ENCODE measurements at places on chromosomes 7 and 10.
A peak's percentile ranks its signal among the peaks of the same experiment; 100 is the strongest.

- DNase-seq: peak; percentile 93
Observed at GRCh38 chr10:84424731-84425167, 96.4 kb downstream of the CCSER2 start.

- no peak for DNase-seq
Observed at GRCh38 chr10:110535958-110536891, 31.3 kb upstream of the SMC3 start.

- no peak for DNase-seq
Observed at GRCh38 chr10:131074682-131075081, 236.8 kb downstream of the TCERG1L start.

DNA sequence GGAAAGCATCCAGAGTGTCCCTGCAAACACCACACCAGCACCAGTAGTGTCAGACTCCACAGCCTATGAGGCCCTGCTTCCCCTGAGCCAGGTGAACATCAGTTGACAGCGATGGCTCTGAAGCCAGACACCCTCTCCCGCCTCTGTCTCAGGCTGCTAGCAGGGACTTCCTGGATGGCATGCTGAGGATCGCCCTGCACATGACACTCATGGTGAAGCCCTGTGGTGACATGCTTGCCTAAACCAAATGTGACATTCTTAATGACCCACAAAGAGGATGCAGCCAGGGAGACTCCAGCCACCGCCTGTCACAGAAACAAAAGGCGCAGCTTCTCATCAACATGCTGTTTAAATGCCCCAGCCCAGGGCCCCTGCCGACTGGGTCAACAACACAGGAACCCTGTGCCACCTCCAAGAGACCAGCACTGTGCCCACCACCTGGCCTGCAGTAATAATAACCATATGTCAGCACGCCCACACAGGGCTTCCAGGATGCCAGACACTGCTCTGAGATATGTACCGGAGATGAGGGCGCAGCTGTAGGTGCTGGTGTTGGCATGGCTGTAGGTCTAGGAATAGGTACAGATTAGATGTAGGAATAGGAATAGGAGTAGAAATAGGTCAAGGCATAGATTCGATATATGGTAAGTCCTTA, 81.3 kb downstream of the GRID1 start:
- no peak for DNase-seq

DNA sequence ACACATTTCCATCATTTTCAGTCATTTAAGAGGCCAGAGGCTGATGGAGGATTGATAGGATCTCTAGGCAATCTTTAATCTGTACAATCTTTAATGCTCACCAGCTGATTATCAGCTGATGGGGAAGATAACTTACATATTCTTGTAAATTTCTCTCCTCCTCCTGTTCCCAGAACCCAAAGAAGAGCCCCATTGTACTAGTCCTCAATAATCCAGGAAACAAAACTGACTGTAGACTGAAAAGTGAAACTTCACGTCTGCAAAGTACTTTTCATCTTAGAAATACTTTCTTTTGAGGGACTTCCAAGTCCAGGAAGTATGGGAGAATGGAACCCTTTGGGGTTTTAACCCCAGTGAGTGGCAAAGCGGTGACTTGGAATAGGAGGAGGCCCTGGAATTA, 283.3 kb downstream of the FRMD4A start:
- DNase-seq: no peak

GRCh38 chr10:60872451-60872850, 71.5 kb downstream of the RHOBTB1 start:
- DNase-seq: no peak

DNA sequence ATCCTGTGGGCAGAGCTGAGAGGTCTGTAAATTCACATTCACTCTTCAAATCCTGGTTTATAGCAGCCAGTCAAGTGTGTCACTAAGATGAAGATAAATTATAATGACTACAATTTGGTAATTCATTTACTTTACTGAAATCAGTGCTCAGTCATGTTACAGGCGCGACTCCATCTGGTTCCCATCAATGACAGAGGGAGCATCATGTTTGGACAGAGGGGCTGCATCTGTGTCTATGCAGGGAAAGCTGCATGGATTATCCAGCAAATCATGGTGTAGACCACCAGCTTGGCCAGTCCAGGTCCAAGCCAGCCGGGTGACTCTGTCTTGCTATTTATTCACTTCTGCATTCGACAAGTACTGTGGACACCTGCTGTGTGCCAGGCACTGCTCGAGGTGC, 214.1 kb upstream of the ZNF32 start:
- DNase-seq: no peak

GRCh38 chr7:114874170-114874569, 47.7 kb upstream of the MDFIC start:
- DNase-seq: no peak

DNA sequence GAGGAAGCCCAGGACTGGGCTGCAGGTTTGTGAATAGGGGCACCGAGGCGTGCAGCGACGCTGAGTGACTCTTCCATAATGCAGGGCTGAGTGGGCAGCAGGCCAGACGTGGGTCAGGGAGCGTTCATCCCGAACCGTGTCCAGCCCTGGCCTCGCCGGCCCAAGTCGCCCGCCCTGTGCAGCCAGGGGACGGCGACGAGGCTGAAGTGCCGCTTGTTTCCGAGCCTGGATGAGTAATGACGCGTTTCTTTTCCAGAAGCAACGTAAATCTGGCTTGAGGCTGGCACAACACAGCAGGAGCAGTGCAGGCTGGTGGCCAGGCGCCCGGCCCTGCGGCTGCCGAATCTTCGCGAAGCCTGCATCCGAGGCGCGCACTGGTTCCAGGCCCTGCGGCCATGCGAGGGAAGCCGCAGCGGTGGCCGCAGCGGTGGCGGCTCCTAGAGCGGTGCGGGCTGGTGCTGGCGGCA, 74.0 kb upstream of the SEC61G start:
- DNase-seq: no peak

DNA sequence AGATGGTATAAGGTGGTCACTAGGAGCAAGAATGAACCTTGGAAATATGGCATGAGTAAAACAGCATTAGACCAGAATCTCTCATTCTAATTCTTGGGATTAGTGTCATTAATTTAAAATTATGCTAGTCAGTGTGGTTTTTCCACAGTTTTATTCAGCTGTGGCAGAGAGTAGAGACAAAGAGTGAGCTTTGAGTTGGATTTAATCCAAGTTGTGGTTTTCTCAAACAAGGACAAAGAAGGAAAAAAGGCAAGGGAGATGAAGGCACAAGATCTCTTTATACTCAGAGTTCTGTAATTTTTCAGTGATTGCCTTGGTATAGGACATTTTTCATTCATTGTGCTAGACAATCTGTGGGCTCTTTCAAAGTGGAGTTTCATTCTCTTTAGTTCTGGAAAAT, 28.2 kb upstream of the AKAP9 start:
- no peak for DNase-seq

DNA sequence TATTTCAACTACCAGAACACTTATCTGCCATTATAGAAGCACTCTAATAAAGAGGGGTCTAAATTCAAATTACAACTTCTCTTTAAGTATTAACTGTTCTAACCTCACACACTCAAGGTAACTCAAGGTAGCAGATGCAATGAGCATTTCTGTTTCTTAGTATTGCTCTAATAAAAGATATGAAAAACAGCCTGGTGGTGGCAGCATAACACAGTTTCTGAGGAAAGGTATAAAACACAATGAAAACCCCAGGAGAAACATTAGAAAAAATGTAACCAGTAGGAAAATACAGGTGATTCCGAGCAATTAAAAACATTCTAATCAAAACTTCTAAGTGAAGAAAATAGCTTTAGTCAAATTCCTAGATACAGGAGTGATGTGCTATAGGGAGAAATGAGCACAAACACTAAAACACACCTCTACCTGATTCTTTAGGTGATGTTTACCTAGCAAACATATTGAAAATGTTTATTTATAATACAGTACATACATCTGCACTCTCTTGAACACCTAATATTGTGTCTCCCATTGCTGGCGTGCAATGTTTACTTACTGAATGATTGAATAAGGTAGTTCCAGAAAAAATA, 3.5 kb downstream of the MKRN1 start:
- peak; percentile 51 for DNase-seq

- DNase-seq: peak; percentile 40
Observed at GRCh38 chr7:5692112-5692844, 89.2 kb downstream of the RNF216 start.

GRCh38 chr10:101760510-101760909, 15.4 kb downstream of the FGF8 start:
- DNase-seq: no peak

DNA sequence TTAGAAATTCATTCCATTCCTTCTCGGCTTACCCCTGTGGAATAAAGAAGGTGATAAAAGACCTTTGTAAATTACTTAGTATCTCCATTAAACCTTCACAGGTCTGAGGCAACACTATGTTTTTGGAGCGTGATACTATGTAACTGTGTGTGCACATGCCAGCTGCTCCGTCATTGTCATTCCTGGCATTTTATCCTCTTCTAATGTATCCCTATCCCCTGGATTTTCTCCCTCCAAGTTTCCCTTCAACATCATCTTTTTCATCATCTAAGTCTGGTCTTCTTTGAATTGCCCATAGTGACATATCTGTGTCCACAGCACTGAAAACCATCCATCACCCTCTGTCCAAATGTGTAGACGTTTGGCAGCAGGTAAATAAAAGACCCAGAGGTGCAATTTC, 125.7 kb downstream of the TEX36 start:
- no peak for DNase-seq

- DNase-seq: no peak
Observed at GRCh38 chr7:82049891-82050533, 280.2 kb upstream of the HGF start.

GRCh38 chr7:135210888-135211178, 493 bp downstream of the WDR91 start:
- no peak for DNase-seq

DNA sequence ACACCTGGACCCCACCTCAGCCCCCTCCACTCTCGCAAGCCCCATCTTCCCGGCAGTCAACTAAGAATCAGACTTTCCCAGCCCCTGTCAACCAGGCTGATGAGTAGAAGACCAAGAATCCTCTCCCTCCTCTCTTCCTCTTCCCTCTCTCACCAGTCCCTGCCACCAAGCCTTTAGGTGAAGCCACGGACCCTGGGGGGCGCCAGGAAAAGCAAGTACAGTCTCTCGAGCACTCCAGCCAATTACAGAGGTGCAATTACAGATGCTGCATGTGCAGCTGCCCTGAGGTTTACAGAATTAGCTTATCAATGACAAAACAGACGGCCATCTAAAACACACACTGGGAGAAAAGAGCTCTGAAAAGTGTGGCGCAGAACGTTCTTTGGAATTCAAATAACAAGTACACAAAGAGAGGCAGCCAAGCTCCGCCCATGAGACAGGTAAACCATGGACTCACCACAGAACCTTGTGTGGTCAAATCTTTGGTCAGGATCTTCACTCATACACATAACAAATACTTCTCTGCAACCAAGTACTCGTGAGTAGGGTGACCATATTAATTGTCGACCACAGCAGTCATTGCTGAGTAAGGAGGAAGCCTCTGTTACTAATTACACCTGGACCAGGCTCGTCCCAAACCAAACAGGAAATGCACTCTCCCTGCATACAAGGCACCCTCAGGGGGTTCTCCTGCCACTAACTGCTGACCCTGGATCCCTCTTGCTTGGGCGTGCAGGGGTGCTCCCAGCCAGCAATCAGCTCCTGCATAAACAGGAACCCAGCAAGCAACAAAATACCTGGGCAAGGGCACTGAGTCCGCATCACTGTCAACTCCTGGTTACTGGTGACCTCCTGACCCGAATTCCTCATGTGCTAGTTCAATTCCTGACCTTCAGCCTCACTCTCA, 189.2 kb downstream of the FAM107B start:
- DNase-seq: no peak

GRCh38 chr7:78379148-78379547, 580.6 kb downstream of the PHTF2 start:
- no peak for DNase-seq

DNA sequence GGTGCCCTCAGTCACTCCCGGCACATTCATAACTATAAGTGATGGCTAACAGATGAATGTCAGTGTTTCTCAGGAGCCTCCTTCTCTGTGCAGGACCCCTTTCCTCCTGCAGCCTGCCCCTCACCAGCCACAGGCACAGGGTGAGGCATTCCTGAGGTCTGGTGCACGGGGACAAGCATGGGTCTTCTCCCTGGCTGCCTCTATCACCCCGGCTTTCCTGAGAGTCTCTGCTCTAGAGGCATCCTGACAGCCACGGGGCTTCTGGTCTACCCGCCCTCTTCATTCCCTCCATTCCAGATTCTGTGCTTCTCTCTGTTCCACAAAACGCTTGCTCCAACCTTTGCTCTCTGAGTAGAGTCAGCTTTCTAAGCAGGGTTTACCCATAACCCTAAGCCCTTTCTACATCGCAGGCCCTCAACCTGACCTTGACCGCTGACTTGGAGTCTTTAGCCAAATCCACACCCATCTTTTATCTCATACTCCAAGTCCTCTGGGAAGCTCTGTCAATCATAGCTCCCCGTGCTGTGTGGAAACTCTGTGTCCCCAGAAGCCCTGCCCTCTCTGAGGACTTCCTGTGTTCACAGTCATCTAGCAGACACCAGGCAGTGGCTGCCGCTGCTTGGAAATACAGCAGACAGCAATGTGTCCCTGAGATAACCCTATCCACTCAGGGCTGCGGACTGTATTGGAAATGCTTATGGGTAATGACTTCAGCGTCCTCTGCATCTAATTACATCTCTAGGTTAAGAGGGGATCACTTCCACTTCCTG, 159.0 kb downstream of the SFMBT2 start:
- DNase-seq: no peak
